Activated CD4-positive, alpha-beta T cell treated with anti-CD3 and anti-CD28 coated beads, Interleukin-2, Interleukin-6, amounts not matched to agents 100 ng/mL and 50 ng/mL, durations not matched to agents 16 hours and 8 hours (primary cell): ENCODE measurements at places on chromosomes 7 and 10.

- DNase-seq, result no peak
These were observed 119.3 kb upstream of the SHH start for GRCh38 chr7:155931396-155932085.

- peak; percentile 41 for DNase-seq
These were observed 57.4 kb upstream of the EBF3 start for GRCh38 chr10:130021383-130021950.

DNA sequence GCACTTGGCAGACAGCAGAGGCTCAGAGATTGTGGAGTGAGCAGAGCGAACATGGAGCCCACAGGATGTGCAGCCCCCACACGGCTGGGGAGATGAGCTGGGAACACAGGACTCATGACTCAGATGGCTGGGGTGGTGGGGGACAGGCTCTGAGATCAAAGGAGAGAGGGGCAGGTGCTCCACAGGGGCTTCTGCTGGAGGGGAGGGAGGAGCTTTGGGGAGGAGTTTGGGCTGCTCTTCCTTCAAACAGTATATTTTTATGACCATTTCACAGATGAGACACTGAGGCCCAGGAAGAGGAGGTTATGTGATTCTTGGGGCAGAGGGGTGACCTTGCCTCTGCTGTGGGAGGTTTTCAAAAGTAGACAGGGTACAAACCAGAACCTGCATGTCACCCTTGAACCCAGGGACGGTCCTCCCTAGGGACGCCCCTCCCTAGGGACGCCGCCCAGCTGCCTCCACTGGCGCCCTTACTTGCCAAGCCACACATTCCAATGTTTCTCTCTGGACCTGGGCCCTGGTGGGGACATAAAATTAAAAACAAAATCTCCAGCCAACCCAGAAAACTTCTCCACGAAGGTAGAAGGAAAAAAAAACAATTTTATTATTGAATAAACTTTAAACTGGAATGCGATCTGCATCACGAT, 981 bp upstream of the CRYGN start:
- no peak for DNase-seq

DNA sequence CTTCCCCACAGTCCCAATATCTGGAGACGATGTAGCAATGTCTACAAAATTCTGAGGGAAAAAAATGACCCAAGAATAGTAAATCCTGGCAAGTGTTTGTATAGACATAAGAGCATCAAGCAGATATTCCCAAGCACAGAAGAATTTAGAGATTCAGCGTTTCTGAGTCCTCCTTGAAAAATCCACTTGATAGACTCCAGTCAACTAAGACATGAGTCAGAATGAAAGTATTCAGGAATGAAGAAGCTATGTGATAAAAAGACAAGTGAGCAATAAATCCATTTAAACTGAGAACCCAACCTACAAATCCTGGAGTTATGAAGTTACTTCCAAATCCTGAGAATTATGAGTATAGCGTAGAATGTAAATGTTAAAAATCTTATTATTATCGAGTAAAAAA, 86.1 kb upstream of the NPY start:
- DNase-seq, result no peak

GRCh38 chr7:73833251-73833919, 2.6 kb downstream of the CLDN4 start:
- no peak for DNase-seq

DNA sequence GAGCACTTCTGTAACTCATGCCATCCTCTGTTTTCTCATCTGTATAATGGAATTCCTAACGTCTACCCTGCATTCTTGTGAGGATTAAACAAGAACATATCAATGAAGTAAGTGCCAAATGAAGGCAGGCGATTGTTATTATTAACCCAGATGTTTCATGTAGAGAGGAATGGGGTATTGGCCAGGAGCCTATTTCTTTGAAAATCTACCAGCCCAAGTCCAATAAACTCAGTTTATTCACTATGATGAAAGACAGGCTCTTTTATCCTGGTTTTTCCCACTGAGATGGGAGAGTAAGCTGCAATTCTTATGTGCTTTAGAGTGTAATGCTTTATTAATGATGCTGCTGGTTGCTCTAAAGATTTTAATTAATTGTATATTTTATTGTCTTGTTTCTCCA, 9.6 kb downstream of the CTTNBP2 start:
- no peak for DNase-seq

DNA sequence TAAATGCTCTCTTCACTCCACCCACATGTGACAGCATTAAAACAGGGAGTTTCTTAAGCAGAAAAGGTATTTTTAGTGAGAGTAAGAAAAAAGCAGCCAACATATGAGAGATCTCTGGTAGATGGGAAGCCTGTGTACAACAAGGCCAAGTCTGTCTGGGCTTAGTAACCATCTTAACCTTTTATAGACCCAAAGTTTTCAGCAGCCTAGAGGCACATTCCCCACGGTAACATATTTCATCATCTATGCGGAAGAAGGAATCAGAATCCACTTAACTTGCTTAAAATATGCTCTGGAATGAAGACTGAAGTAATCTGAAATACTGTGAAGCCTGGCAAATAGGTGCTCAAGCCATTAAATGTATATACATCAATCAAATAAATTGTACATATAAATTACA, 127.8 kb downstream of the RAPGEF5 start:
- no peak for DNase-seq

GRCh38 chr7:28984631-28985030, 26.5 kb upstream of the TRIL start:
- DNase-seq, result no peak

GRCh38 chr7:138917771-138918170, 63.4 kb downstream of the KIAA1549 start:
- DNase-seq, result no peak

GRCh38 chr7:42843205-42843800, 68.6 kb downstream of the C7orf25 start:
- DNase-seq, result peak; percentile 24

GRCh38 chr7:10104292-10104691, 869.4 kb upstream of the PHF14 start:
- DNase-seq, result no peak

DNA sequence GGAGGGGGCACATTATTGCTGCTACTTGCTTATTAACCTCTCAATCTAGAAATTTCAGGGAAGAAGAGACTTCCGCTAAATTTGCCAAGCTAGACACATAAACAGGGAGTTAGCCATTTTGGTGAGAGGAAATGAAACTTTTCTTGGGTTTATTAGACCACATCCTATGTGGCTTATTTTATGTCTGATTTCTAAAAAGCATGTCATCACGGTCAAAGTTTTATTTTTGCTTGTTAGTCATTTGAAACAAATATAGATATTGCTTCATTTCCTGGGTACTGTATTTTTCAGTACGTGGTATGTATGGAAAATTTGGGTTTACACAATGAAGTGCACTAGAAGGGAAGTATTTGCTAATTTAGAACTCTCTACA, 144.1 kb downstream of the TCF7L2 start:
- peak; percentile 38 for DNase-seq

- no peak for DNase-seq
These were observed 282.0 kb downstream of the SEC23IP start for GRCh38 chr10:120174491-120174890.

- no peak for DNase-seq
These were observed 131.1 kb upstream of the SLC26A5 start for GRCh38 chr7:103577059-103577458.

GRCh38 chr10:67114945-67115344, 189.1 kb downstream of the LRRTM3 start:
- no peak for DNase-seq

GRCh38 chr10:124301736-124302135, 117.0 kb downstream of the OAT start:
- DNase-seq, result no peak

DNA sequence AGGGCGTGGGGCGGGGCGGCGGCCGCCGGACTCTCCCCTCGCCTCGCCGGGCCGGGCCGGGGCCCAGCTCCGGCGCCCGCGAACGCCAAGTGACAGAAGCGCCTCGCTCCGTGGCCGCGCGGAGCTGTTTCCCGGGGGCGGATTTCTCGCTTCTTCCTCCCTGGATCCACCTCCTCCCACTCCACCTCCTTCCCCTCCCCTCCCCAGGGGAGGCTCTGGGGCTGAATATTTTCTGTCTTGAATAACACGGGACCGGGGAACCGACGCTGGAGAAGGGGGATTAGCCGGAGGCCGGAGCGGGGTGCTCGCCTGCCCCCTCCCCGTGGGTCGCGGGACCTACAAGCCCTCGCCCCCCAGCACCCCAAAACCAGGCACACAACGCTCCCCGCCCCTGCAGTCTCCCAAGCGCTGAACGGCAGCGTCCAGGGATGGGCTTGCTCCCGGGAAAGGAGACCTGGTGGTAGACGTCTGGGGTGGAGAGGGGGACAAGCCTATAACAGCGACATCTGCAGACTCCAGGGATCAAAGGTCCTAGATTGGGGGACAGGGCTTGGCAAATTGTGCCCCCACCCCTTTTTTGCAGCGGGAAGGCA, at the start of gene ARHGAP21:
Gene ARHGAP21, minus strand, starts transcription at position 100 of the 593 bp plus-strand sequence. CDS start 1,988 bp downstream, outside the sequence.
- DNase-seq, result peak; percentile 58

DNA sequence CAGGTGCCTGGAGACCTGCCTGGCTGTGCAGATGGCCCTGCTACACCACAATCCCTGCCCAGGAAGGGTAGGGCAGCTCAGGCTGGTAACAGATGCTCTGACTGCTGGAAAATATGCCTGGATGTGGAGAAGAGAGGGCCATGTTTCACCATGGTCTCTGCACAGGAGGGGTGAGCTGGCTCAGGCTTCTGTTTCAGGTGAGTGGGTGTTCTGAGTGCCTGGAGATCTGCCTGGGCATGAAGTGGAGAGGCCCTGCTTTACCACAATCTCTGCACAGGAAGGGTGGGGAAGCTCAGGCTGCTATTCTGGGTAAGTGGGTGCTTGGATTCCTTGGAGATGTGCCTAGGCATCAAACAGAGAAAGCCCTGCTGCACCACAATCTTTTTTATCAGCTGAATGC, 350.1 kb downstream of the KIF20B start:
- DNase-seq, result no peak

DNA sequence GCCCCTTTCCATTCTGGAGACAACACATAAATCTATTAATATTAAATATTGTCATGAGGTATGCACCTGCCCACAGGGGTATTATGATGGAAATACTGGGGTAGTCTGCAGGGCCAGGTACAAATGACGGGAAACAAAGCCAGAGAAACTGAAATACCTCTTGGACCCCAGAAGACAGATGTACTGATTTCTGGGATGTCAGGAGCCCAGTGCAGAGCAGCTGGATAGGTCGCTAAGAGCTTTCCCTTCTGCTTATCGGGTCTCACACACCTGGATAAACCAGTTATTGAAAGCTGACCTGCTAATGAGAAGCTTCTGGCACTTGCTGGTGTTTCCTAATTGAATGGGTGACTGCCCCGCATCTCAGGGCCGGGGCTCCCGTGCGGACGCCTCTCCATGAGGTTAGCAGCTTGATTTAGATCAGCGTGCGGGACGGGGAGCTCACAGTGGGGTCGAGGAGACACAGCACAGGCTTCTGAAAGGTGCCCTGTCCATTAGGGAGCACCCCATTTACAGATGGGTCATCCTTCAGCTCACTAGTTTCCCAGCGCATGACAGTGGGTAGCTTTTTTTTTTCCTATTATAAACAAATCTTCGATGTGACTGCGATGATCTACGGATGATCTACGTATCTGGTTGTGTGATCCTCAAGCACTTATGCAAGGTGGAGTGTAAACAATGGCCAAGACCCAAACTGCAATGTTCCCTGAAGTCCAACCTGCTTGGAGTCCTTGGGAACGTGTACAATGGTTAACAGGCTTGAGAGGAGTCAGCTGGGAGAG, 1.5 kb upstream of the INSIG1 start:
- no peak for DNase-seq

- DNase-seq, result peak; percentile 59
These were observed 97.9 kb downstream of the TSPAN12 start for GRCh38 chr7:120760050-120760449.

- DNase-seq, result peak; percentile 39
These were observed 47.3 kb upstream of the INSYN2A start for GRCh38 chr10:127243490-127244272.

- no peak for DNase-seq
These were observed 5.8 kb downstream of the GHRHR start for GRCh38 chr7:30969604-30969970.

DNA sequence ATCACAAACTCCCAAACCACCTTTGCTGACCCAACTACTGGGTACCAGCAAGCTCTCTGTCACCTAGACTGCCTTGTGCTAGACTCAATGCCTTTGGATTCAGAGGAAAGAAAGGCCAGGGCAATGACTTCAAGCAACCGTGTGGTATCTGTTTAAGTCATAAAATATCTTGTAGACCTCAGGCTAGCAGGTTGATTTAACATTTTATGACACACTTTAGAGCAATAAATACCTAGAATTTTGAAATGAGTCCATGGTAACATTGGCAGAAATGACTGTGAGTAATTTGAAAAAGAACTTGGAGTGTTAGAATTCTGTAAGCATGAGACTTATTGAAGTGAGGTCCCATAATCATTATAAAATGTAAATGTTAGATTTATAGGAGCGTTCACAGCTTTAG, 87.2 kb downstream of the TWIST1 start:
- DNase-seq, result no peak

DNA sequence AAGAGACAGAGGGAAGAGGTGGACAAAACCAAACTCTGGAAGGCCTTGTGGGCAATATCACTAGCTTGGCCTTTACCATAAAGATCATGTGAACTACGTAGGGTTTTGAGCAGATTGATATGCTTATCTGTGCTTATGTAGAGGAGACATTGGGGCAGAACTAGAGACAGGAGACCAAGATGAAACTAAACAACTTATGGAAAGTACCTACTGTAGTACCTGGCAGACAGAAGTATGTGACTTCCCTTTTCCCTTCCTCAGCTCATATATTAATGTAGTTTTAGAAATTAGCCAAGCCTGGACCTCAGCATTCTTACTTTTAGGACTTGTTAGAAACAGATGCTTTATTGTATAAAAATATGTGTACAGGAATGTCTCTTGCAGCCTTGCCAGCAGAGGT, 14.0 kb upstream of the IL6 start:
- no peak for DNase-seq

DNA sequence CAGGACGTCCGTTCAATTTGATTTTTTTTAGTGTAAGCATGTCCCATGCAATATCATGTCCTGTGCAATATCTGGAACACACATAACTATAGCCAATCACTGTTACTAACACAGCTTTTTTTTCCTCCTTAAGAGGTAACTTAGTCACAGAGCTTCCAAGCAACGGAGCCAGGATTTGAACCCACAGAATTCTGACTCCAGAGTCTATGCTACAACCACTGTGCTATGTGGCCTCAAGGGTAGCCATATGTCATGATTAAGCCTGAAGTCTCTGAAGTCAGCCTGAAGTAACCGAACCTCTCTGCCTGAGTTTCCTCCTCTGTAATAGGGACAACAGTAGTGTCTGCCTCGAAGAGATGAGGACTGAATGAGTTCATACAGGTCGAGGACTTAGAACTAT, 42.2 kb upstream of the TCF7L2 start:
- no peak for DNase-seq

- DNase-seq, result no peak
These were observed 413.5 kb upstream of the NFE2L3 start for GRCh38 chr7:25738528-25738927.
